Activated CD4-positive, CD25-positive, alpha-beta regulatory T cell (primary cell): ENCODE measurements at places on chromosomes 13 and 19.

- DNase-seq: no peak
These were observed 870.2 kb downstream of the EFNB2 start for GRCh38 chr13:105665284-105665683.

- DNase-seq: no peak
These were observed 86.0 kb downstream of the ATP11A start for GRCh38 chr13:112775791-112776279.

GRCh38 chr19:17205237-17206140 lies 9.7 kb upstream of the USE1 start:
- DNase-seq: peak; percentile 28

DNA sequence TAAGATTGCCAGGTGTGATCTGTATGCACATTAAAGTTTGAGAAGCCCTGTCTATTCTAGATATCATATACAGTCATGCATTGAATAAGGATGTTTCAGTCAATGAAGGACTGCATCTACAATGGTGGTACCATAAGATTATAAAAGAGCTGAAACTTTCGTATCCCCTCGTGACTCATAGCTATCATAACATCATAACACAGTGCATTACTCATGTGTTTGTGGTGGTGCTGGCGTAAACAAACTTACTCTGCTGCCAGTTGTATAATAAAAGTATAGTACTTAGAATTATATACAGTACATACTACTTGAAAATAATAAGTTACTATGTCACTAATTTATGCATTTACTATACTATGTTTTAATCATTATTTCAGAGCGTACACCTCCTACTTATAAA lies 489.3 kb downstream of the GPC6 start:
- DNase-seq: no peak

GRCh38 chr19:56314018-56314380 lies 640 bp downstream of the ZSCAN5A start:
- DNase-seq: no peak

GRCh38 chr19:6685962-6686627 lies 16.1 kb upstream of the TNFSF14 start:
- no peak for DNase-seq

- DNase-seq: no peak
These were observed 3.5 kb downstream of the KLF2 start for GRCh38 chr19:16327911-16328823.

- no peak for DNase-seq
These were observed 92.0 kb downstream of the CAB39L start for GRCh38 chr13:49351871-49352270.

- DNase-seq: peak; percentile 57
These were observed 15.7 kb downstream of the PLIN3 start for GRCh38 chr19:4851551-4852290.

- no peak for DNase-seq
These were observed 17.5 kb downstream of the TMED1 start for GRCh38 chr19:10818301-10819123.

- DNase-seq: no peak
These were observed 294.0 kb upstream of the MIR17HG start for GRCh38 chr13:91053318-91054065.

GRCh38 chr13:35765941-35766340 lies 289.5 kb upstream of the MAB21L1 start:
- DNase-seq: no peak

DNA sequence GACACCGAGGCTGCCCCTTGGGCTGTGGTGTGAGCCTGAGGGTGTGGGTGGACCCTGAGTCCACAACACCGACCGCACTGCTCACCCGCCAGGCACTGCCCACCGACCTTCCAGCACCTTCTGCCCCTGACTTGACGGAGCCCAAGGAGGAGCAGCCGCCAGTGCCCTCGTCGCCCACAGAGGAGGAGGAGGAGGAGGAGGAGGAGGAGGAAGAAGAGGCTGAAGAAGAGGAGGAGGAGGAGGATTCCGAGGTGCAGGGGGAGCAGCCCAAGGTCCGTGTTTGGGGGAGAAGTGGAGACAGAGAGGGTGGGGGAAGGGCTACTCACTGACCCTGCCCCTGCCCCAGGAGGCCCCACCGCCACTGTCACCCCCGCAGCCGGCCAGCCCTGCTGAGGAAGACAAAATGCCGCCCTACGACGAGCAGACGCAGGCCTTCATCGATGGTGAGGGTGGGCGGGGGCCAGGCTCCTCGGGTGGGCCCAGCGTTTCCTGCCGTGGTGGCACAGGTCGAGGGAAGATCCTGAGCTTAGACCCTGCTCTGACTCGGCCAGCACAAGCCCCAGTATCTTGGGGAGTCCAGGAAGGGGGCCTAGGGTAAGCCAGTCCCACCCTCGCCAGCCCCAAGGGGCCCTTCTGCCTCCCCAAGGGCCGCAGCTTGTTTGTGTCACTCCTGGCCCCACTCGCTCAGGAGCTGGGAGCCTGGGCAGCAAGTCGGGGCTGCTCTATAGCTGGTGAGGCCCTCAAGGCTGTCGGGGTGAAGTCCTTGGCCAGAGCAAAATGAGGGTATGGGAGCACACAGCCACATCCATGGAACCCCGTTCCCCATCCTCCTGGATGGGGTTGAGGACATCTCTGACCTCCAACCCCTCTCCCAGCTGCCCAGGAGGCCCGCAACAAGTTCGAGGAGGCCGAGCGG lies 12.2 kb downstream of the PRKCSH start:
- DNase-seq: no peak

GRCh38 chr19:41734585-41734984 lies 20.7 kb upstream of the CEACAM6 start:
- DNase-seq: no peak

- DNase-seq: no peak
These were observed 7.9 kb upstream of the FBXL3 start for GRCh38 chr13:77034881-77035280.

DNA sequence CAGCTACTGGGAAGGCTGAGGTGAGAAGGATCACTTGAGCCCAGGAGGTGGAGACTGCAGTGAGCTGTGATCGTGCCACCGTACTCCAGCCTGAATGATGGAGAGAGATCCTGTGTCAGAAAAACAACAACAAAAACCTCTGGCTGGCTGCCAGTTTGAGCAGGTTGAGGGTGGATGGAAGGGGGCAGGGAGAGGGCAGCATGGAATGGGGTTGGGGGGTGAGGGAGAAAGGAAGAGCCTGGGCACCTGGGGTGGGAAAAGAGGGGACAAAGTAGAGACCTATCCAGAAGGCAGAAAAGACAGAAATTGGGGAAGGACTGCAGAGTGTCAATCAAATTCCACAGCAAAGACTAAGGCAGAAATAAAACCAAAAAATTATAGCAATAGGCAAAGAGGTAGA lies 4.7 kb downstream of the SLC1A5 start:
- DNase-seq: no peak

- no peak for DNase-seq
These were observed 22.7 kb downstream of the MIPEP start for GRCh38 chr13:23866420-23867026.

DNA sequence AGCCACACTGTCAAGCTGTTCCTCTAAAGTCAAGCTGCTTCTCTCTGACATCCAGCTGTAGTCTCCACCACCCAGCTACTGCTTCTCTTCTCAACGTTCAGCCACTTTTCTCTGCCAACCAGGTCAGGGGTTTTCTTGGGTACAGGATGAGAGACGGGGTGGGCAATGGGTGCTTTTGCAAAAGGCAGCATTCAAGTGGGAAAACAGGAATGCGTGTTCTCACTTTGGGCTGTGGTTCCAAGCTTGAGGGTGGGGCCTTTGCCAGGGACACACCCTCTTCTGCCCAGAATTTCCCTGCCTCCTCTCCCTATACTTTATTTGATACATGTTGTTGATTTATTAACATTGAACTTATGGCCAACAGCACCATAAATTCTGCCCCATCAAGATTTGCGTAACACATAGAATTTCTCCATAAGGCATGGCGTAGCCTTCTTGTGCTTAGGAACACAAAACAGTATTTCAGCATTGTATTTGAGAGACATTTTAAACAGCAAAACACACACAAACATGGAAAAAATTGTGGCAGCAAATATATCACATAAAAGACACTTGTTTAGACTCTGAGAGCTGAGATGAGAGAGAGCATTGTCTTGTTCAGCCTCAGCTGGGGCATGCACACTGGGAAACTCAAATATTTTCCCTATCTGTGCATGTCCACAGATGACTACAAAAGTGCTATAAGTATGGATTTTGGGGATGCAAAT lies 392.8 kb downstream of the SLITRK6 start:
- DNase-seq: no peak

GRCh38 chr13:110705356-110705825 lies 525 bp downstream of the CARS2 start:
- DNase-seq: no peak

GRCh38 chr13:39929583-39929982 lies 274.1 kb downstream of the COG6 start:
- DNase-seq: no peak

GRCh38 chr19:52689843-52690368 lies 44.9 kb downstream of the ZNF611 start:
- DNase-seq: no peak

GRCh38 chr13:105144020-105144419 lies 1391.4 kb downstream of the EFNB2 start:
- DNase-seq: no peak

DNA sequence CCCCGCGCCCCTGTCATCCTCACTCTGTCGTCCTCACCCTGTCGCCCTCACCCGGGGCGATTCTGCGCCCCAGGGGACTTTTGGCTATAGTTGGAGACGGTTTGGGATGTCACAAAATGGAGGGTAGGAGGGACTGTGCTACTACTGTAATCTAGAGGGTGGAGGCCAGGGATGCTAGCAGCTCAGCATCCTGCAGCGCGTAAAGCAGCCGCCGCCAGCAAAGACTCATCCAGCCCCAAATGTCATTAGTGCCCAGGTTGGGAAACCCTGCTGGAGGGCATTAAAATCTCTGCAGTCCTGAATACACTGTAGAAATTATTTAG lies 362 bp downstream of the ZNF557 start:
- DNase-seq: peak; percentile 40

DNA sequence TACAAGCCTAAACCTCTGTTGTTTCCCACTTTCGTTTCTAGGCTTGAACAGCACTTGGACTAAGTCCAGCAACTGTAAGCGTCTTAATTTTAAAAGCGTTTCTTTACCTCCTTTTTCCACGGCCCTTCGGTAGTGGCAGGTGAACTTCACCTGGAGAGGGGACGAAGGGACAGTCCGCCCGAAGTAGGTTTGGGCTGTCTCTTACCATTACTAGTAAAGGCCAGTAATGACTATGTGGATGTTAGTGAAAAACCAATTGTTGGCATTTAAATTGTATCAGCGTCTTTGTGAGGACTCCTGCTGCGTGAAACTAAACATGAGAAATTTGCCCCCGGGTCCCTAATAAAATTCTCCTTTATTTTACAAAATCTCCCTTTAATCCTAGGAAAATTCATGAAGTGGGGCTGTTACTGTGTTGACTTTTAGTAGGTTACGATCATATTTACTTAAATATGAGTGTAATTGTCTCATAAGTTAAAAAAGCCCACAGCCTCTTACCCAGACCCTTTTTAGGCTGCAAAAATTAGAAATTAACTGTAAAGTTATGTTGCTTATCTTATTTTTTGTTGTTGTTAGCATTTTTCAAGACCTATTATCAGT lies 983 bp downstream of the ITM2B start:
- no peak for DNase-seq

DNA sequence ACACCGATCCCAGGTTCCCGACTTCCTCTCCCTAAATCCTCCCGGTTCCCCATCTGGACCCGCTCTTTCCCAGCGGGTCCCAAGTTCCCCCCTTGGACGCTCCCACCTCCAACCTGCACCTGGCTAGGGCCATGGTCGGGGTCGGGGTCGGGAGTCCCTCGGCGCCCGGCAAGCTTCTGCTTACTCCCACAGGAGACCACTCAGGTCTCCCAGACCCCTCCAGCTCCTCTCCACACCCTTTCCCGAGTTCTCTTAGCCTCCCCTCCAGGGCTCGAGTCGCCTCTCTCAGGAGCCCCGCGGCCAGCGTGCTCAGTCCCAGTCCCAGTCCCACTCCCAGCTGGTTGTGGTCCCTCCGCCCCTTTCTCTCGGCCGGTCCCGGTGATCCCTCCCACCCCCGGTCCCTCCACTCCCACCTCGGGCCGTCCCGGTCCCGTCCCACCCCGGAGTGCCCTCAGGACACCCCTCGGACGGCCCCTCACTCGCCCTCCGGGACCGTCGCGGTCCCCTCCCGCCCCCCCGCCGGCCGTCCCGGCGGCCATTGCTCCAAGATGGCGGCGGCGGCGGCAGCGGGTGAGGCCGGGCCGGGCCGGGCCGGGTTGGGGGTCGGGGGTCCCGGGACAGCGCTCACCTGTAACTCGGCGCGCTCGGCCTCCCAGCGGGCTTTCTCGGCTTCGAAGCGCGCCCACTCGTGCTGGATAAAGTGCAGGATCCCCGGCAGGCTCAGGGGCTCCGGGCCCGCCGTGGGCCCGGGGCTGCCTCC lies at the start of gene FKRP:
FKRP (plus strand) TSS at position 537 of the 760 bp plus-strand sequence. CDS start 9,394 bp downstream, outside the sequence.
- no peak for DNase-seq

DNA sequence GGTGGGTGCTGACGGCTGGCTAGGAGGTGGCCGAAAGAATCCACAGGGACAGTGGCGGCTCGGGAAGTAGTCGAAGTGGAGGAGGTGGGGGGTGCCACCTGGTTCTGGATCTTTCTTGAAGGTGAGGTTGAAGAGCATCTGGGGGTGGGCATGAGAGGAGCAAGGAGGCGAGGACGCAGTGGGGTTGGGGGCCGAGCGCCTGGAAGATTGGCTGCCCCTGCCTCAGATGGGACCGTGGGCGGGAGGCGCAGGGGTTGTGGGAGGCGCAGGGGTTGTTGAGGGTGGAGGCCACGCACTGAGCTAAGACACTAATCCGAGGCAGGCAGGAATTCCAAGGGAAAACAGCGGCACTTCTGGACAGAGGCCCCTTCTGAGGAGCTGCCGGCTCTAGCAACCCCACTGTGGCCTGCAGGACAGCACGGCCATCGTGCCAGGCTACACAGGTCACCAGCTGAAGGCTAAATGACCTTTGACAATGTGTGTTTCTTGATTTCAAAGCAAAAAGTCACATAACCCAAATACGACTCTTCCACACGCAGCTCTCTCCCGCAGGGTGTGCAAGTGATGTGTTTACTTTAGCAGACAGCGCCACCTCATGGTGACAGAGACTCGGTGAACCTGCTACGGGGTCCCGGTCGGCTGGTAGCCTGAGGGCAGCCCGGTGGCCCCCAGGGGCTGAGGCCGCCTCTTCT lies 44.1 kb upstream of the RANBP3 start:
- peak; percentile 68 for DNase-seq

DNA sequence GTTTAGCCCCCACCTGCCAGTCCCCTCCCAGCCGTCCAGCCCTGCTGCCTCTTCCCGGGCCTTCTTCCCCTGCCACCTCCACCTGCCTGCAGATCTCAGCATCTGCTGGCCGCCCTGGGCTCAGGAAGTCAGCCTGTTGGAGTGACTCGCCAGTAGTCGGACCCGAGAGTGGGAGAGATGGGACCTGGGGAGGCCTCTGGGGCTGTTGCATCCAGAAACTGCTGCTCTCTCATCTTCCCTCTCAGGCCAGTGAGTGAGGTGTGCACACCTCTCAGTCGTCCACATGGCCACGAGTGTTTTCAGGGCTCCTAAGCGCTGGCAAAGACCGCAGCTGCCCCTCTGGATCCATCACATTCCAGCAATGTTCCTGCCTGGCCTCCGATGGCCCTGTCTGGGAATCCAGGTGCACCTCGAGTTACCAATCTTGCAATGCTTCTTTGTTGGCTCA lies 151.8 kb upstream of the SOX1 start:
- DNase-seq: no peak

GRCh38 chr13:99908140-99908803 lies 63.3 kb downstream of the ZIC5 start:
- no peak for DNase-seq

GRCh38 chr13:78228211-78228610 lies 309.6 kb upstream of the EDNRB start:
- no peak for DNase-seq
